ENCODE measurements at places on chromosomes 6 and 20.

GRCh38 chr6:50451826-50452400, 261.4 kb upstream of the TFAP2D start:
- no peak for DNase-seq

- no peak for DNase-seq
Observed at GRCh38 chr20:5880326-5880725, 70.0 kb downstream of the TRMT6 start.

GRCh38 chr6:15685619-15686018, 22.8 kb upstream of the DTNBP1 start:
- no peak for DNase-seq

GRCh38 chr6:27872642-27873020, 39.6 kb downstream of the OR2B2 start:
- DNase-seq: no peak

- no peak for DNase-seq
Observed at GRCh38 chr6:108403236-108403635, 108.4 kb downstream of the AFG1L start.

DNA sequence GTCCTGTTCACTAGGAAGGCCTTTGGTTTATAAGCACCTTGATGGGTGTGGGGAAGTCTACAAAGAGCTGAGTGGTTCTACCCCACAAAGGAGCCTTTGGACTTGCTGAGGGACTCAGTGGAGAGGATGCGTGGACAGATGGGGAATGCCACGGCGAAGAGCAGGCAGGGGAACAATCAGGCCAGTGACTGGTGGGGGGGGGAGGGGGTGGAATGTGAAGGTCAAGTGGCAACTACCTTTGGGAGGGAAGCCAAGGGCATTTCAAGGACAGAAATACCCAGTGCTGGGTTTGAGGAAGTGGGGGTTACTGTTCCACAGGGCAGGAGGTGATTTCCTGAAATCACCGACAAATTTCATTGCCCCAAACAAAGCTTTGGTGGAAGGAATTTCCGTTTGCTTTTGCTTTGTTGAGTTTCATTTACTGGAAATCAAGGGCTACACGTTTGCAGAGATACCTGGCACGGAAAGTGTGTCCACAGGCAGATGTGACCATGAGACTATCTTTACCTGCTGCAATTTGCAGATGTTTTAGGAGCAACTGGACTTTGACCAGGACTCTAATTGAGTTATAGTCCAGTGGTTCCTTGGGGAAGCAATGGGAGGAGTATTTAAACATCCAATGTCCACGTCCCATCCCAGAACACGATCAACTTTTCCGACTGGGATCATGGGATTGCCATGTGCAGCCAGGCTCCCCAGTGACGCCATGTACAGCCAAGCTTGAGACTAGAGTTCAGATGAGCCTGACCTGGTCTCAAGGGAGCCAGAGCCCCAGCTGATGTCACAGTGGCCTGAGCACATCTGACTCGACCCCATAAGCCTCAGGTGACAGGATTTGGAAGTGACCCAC, 8.0 kb downstream of the CST3 start:
- DNase-seq: no peak

GRCh38 chr6:167465482-167465881, 140.6 kb downstream of the TTLL2 start:
- DNase-seq: no peak

DNA sequence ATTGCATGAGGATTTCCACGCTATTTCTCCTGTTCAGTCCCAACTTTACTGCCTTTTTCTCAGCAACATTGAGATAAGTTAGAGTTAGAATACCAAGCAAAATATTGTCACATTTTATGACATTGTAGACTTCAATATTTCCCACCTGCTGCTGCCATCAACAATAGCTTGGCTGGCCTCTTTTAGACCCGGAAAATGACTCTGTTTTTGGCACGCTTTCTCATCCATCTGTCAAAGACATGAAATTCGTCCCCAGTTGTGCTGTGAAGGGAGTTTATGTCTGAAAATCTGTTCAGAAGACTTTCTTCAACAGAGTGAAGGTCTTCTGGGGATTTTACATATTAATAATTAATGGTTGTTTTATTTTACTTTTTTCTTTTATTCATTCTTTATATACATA, 857.3 kb downstream of the FRK start:
- no peak for DNase-seq

- DNase-seq: no peak
Observed at GRCh38 chr6:106750946-106751345, 121.6 kb downstream of the QRSL1 start.

GRCh38 chr6:92989656-92990055, 429.7 kb downstream of the EPHA7 start:
- no peak for DNase-seq

- no peak for DNase-seq
Observed at GRCh38 chr6:140663772-140664171, 1289.3 kb upstream of the CITED2 start.

DNA sequence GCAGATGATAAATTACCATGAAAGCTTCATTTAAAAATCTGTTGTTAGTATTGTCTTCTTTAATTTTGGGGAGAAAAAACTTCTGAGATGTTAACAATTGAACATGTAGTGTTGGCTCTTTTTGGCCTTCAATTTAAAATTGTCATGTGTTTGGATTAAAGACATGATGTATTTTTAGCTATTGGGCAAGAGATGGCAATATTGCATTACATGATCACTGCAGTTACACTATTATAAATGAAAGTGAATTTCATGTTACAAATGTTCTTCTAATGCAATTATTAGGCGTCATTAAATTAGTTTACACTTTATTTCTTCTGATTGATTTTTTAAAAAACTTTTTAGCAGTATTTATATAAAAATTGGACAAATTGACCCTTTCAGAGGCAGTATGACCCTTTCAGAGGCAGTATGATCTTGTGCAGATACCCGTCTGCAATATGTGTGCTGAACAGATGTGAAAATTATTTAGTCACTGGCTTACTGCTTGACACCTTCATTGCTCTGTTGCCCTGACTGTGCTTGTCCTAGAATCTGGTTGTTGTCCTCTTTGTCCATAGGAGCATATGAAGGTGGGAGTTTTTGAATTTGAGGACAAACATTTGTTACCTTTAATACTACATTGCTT, 25.8 kb downstream of the CDKAL1 start:
- no peak for DNase-seq

GRCh38 chr6:7124636-7125035, 16.9 kb downstream of the RREB1 start:
- DNase-seq: no peak

DNA sequence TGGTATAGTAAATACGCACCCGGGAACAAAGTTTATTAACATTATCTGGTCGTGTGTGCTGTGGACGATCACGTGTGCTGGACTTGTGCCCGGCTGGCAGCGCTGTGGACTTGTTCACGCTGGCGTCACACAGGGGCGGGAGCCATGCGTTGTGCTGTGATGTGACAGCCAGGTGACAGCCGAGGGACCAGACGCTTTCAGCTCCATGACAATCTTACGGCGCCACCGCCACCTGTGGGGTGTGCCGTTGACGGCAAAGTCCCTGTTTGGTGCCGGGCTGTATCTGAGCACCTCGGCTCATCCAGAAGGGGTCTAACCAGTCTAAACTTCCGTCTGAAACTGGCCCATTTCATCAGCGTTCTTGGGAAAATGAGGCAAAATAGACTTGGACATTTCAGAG, 25.2 kb downstream of the DLL1 start:
- DNase-seq: peak; percentile 83

GRCh38 chr6:19929312-19929711, 92.1 kb downstream of the ID4 start:
- DNase-seq: no peak

GRCh38 chr20:19874040-19874727, 116.1 kb downstream of the RIN2 start:
- DNase-seq: no peak

DNA sequence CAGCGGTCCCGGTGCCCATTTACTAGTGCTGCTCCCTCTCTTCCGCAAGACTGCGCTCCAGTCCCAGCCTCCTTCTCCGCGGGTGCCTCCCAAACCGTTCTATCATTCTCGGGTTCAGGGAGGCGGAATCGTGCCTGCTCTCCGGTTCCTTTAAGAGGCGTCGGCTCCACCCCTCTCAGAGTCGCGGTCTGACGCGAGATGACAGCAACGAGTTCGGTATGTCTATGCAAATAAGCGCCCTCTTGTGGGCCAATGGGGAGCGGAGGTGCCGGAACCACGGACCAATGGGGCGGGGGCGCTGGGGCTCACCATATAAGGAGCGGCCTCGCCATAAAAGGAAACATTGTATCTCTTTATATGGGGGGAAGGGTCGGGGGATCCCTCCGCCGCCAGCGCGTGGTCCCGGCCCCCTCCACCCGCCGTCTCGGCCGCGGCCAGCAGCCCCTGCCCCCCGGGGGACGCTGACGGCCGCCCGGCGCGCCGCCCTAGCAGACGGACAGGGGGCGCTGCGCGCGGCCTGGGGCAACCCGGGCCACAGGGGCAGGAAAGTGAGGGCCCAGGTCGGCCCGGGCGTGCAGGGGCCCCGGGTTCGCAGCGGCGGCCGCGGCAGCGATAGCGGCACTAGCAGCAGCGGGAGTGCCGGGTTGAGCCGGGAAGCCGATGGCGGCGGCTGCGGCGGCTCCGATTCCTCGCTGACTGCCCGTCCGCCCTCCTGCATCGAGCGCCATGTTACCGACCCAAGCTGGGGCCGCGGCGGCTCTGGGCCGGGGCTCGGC, at the start of gene SRF:
SRF (plus strand) TSS at position 339 of the 776 bp plus-strand sequence; CDS start at position 727, 388 bp downstream.
- peak; percentile 100 for DNase-seq

DNA sequence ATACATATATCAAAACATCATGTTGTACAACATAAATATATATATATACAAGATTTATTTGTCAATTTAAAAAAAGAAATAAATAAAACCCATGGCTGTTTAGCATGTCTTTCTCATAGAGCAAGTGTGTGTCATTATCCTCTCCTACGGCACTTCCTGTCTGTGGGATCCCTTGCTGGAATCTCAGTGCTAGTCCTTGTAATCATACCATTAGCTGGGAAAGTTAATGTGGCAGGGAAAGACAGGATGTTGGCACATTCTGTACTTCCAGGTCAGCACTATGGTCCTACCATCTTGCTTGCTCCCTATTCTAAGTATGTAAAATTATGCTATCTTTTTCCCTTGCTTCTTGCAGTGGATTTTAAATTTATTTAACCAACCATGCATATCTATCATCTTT, 9.5 kb upstream of the SLC17A3 start:
- DNase-seq: no peak

DNA sequence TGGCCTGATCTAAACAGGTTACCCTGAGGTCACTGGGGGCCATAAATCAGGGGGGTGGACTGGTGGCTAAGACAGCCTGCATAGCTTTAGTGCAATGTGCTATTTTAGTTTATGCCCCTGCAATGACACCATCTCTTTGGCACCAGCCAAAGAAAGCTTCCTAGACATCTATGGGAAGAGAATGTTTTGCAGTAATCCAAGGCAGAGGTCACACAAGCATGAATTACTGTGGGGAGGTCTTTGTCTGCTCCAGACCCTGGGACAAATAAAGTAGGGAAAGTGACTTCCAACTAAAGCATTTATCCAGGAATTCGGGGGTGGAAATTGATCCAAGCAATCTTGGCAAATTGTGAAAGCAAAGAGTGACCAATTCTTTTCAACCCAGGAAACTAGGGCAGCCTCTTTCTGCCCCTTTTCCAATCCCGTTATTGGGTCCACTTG, 5.3 kb downstream of the RIPOR2 start:
- no peak for DNase-seq

- peak; percentile 53 for DNase-seq
Observed at GRCh38 chr20:44642203-44643153, 9.0 kb downstream of the ADA start.

DNA sequence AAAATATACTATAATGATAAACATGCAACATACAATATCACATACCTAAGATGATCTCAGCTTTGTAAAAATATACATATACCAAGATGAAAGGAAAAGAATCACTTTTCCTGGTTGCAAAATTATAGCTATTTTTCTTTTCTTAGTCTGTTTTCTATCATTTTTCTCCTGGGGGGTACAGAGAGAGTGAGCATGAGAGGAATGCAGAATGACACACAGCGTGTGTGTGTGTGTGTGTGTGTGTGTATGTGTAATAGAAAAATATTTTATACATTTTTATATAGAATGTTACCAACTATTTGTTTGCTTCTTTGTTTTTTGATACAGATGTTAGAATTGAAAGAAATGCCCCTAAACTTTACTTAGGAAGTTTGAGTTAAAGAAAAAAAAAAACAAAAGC, 64.3 kb downstream of the FAM83B start:
- no peak for DNase-seq

DNA sequence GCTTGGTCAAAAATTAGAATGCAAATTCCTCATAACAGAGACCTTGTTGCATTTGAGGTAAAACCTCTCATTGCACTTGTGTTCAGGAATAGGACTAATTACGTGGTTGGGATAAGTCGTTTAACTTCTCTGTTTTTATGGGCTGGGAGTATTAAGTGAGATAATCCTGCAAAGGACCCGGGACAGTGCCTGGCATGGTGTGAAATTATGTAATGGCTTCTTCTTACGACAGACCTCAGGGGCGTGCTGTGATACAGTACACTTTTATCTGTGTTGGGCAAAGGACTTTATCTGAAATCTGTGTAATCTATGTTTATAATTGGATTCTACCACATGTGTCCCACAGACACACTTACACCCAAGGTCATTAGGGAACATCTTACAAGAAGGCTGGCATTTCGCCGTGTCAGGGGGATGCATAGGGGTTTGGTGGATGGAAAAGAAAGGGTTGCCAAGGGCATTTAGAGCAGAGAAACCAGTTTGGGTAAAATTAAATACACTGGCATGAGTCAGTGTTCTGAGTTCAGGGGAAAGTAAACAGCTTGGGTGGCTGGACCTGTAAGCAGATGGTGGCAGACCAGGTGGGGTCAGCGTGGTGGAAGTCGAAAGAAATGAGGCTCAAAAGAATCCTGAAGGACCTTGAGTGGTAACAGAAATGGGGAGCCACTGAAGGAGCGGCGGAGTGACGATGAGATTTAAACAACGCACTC, 17.2 kb upstream of the RTF2 start:
- no peak for DNase-seq

- DNase-seq: no peak
Observed at GRCh38 chr20:63294536-63294900, 1.5 kb downstream of the COL20A1 start.

GRCh38 chr6:41546866-41547798, 951 bp downstream of the FOXP4 start:
- no peak for DNase-seq

GRCh38 chr6:43614396-43614730, 14.7 kb downstream of the GTPBP2 start:
- no peak for DNase-seq

DNA sequence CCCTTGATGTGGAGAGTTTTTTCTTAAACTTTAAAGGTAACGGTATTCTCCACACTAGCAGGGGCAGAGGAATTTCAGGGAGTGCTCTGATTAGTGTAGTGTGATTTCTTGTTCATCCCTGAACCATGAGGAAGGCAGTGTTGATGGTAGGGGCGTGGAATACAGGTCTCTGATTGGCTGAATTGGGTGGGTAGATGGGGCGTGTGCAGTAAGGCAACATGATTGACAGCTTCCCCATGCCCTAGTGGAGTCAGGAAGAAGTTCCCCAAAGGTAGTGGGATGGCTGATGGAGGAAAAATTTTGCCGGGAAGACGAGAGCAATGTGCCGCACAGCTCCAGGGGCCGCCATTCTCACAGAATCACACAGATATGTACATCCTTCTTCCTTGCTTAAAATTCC, 97.4 kb upstream of the SALL4 start:
- DNase-seq: no peak

Data from dorsolateral prefrontal cortex (tissue), 122 donors.